Activated CD8-positive, alpha-beta memory T cell treated with anti-CD3 and anti-CD28 coated beads, Interleukin-2, amount 10 ng/mL, durations not matched to agents 7 days and 5 days (primary cell): ENCODE measurements at places on chromosomes 11 and 22.

DNA sequence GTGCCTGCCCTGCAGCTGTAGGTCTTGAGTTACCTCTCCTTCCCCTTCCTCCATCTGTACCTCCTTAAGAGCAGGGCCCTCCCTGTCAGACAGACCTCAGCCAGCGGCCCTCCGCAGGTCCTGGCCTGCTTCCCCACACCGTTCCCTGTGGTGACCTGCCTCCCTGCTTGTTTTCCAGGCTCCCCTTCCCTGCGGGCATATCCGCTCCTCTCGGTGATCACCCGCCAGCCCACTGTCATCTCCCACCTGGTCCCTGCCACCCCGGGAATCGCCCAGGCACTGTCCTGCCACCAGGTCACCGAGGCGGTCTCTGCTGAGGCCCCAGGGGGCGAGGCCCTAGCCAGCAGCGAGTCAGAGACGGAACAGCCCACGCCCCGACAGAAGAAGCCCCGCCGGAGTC is 60.9 kb downstream of the BARX2 start:
- H3K4me3 ChIP-seq = no peak overlapping the region
- no peak for DNase-seq
- no peaks in the 10 kb centered on the region for H3K36me3 ChIP-seq
- no peak overlapping the region for H3K27ac ChIP-seq

GRCh38 chr11:34001557-34002064 is 49.9 kb upstream of the CAPRIN1 start:
- H3K4me3 ChIP-seq = no peak overlapping the region
- peaks cover 18% of the 10 kb centered on the region for H3K4me1 ChIP-seq
- H3K36me3 ChIP-seq = no peaks in the 10 kb centered on the region
- H3K27ac ChIP-seq = no peak overlapping the region
- peaks cover 75% of the 10 kb centered on the region for H3K27me3 ChIP-seq
- DNase-seq = no peak

- no peaks in the 10 kb centered on the region for H3K4me1 ChIP-seq
- no peaks in the 10 kb centered on the region for H3K36me3 ChIP-seq
- H3K27me3 ChIP-seq = no peaks in the 10 kb centered on the region
- no peak overlapping the region for H3K27ac ChIP-seq
- no peak for DNase-seq
Observed at GRCh38 chr11:87429996-87430395, 392.3 kb downstream of the TMEM135 start.

DNA sequence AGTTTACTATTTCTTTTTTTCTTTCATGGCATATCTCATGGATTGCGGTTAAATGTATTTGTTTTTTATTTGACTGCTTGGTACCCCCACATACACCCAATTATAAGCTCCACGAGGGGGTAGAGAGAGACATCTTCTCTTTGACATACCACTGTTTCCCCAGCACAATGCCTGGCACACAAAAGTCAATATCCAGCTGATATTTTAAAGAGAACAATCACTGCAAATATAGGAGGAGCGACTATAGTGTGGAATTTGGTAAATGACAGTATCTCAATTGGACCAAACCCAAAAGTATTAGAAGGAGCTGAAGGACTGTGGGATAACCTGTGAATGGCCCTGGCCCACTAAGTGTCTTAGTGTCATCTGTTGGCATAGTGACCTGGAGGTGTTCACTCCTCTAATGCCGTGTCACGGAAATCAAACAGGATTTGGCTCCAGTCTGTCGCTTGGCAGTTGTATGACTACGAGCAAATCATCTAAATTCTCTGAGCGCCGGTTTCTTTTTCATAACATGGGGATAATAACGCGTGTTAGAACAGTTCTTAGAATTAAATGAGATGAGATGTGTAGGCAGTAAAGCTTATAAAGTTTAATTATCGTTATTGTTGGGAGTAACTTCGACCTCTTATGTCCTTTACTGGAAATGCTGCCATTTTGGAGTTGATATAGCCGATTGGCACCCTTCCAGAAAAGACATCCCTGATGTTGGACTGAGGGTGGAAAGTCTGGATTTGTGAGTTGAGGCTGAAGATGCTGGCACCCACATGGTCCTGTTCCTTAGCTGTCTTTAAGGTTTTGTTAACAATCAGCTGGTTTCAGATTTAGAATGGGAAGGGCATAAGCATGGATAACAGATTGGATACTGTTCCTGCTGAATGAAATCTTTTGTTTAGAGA is 144.5 kb downstream of the DBX1 start:
- no peak overlapping the region for H3K27ac ChIP-seq
- H3K27me3 ChIP-seq = peaks cover 19% of the 10 kb centered on the region
- DNase-seq = no peak

DNA sequence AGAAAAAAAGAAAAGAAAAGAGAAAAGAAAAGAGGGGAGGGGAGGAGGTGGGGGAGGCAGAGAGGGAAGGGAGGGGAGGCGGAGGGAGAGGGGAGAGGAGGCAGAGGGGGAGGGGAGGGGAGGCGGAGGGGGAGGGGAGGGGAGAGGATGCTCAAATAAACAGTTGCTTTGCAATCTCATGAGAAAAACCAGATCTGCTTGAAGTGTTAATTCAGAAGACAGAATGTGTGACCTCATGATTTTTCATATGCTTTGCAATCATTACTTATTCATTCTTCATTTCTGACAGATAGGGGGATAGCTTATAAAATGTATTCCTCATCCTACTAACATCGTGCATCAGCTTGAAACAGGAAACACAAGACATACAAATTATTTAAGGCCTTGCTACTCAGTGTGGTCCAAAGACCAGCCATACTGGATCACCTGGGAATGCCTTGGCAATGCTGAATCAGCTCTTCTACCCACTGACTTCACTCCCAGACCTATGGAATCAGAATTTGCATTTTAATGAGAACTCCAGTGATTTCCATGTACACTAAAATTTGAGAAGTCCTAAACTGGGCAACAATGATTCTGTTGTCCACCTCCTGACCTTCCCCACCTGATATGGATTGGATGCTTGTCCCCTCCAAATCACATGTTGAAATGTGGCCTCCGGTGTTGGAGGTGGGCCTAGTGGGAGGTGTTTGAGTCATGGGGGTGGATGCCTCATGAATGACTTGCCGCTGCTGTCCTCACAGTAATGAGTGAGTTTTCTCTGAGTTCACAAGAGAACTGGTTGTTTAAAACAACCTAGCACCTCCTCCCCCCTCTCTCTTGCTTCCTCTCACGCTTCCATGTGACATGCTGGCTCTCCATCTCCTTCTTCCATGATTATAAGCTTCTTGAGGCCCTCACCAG is 69.2 kb downstream of the CCDC34 start:
- peaks cover 3% of the 10 kb centered on the region for H3K36me3 ChIP-seq
- no peak for DNase-seq
- H3K27me3 ChIP-seq = peaks cover 12% of the 10 kb centered on the region
- no peak overlapping the region for H3K4me3 ChIP-seq
- H3K27ac ChIP-seq = no peak overlapping the region
- no peaks in the 10 kb centered on the region for H3K4me1 ChIP-seq
